Posterior vena cava (tissue), 2 donors: ENCODE measurements at places on chromosomes 11 and 22. TPM values are rescaled to one million over a fixed set of nuclear protein-coding genes. Genes with fewer than 3 reads are reported as not detected.

The CHKB gene
- 31.6 TPM for total RNA-seq

- no peak for DNase-seq
These were observed 545 bp downstream of the FEN1 start for GRCh38 chr11:61793083-61793828.

- no peak for DNase-seq
These were observed 2.5 kb downstream of the RAB36 start for GRCh38 chr22:23147617-23148387.

The APLP2 gene
- total RNA-seq: 284 TPM

GRCh38 chr22:20238901-20239675 is 29.0 kb downstream of the RTN4R start:
- DNase-seq: no peak

The C22orf42 gene
- not detected for total RNA-seq

DNA sequence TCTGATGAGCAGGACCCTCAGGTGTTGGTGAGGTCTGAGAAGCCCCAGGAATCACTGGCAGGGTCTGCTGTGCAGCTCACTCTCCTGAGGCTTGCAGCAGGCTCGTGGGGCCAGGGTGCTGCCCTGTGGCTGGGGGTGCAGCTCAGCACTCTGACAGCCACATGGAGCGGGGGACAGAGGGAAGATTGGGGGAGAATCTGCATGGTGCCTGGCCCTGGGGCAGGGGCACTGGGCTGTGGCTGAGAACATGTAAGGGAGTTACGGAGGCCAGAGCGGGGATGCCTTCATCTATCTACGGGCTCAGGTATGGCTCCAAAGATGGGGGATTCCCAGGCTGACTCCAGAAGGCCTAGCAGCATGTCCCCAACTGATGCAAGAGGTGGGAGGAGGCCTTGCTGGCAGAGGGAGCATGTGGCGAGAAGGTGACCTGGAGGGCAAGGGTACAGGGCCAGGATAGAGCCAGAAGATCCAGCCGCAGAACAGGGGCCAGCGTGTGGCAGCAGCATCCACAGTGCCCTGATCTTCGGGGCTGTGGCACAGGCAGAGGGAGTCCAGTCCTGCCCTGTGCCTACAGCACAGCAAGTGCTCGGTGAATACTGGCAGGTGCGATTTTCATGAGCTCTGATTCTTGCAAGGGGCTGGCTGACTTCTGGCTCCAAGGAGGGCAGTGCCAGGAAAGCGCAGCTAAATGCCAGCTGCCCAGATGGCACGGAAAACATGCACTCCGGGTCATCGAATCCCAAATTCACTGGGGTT is 184.7 kb downstream of the CTTN start:
- DNase-seq: peak; percentile 68

The BAIAP2L2 gene
- 0.37 TPM for total RNA-seq

GRCh38 chr11:111870522-111870885 is 877 bp downstream of the ALG9 start:
- DNase-seq: no peak

DNA sequence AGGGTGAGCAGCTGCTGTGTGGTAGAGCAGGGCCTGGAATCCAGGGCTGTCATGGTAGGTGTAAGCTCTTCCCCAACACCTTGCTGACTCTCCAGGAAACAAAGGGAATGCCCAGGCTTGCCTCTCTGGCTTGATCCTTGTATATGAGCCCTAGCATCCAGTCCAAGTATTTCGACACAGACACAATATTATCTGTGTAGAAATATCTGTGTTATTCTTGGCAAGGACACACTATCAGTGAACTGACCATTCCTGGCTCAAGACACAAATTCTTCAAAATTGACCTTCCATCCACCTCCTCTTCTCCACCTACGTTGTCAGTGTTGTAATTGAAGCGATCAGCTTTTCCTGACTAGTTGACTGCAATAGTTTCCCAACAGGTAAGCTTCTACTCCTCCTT is 312.0 kb upstream of the NARS2 start:
- DNase-seq: no peak

DNA sequence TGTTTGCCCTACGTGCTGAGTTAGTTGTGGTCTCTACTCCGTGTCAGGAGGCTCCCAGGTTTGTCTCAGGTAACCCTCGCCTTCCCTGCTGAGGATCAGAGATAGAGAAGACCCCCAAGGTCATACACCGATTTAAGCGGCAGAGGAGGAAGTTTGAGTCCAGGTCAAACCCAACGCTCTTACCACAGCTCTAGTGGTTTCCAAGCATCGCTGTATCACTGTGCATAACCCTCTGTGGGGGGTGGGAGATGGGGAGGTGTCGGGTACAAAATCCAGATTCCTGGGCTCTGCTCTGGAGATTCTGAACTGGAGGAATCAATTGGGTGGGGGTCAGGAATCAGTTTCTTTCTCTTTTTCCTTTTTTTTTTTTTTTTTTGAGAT is 627 bp downstream of the DNAJC4 start:
- no peak for DNase-seq

The P2RX3 gene
- not detected for total RNA-seq

The GNAZ gene
- total RNA-seq: 37.0 TPM

The RBMXL2 gene
- total RNA-seq: not detected

The UBASH3B gene
- 13.0 TPM for total RNA-seq

DNA sequence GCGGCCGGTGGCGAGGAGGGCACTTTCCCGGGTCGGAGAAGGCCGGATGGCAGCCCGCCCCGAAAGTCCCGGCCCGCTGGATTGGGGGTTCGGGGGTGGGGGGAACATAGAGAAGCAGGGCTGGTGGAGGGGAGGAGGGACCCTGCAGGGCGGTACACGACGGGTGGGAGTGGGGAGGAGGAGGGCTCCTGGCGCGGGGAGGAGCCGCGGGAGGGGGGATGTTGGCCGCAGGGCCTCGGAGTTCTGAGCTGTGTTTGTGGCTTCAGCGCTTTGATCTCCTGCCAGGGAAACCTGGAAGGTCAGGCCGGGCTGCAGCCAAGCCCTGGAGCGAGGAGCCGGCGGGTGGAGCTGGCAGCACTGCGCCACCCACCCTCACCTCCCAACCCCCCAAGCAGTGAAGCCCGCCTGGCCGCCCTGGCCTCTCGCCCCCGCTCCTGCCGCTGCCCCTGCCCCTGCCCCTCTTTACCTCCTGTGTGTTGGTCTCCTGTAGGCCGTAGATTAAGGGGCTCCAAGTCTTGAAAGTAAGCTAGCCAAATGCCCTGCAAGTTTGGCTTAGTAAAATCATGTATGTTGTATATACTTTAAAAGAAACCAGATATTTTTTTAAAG is 30.9 kb downstream of the C22orf31 start:
- peak; percentile 89 for DNase-seq

DNA sequence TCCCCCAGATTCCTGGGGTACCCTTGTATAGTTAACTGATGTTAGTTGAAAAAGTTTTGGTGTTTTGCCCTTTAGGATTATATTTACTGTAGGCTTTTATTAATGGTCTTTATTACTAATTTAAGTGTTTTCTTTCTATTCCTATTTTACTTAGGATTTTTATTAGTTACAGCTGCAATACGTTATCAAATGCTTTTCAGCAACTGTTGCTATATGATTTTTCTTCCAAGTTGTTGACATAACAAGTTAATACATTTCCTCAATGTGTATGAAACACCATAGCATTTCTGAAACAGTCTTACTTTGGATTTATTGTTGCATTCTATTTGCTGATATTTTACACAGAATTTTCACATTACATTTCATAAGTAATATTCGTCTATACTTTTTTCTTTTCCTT is 81.2 kb upstream of the RASSF10 start:
- DNase-seq: no peak

DNA sequence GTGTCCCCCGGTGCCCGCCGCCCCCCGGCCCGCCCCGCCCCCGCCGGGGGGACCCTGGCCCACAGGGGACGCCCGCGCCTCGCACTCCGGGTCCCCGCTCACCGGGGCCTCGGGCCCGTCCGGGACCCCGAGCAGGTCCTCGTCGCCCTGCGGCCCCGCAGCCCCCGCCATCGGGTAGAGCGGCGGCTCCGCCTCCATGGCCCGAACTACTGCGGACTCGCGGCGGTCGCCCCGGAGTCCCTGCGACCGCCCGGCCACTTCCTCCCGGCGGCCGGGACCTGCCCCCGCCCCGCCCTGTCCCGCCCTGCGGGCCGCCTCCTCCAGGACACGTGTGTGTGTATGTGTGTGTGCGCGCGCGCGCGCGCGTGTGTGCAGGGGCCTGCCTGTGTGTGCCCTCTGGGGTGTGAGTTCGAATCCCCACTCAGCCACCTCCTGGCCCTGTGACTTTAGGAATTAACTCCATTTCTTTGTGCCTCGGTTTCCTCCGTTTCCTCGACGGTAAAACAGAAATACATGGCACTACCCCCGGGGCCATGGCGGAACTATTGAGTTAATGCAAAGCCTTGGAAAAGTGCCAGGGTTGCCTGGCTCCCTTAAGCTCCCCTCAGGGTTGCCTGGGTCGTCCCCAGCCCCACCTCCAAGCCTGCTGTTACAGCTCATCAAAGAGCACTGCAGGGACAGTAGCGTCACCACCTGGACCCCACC is at the start of gene UNC93B1:
TSS of gene UNC93B1 (minus strand) at position 252 of the 705 bp plus-strand sequence. CDS start at position 198, 54 bp downstream.
- peak; percentile 97 for DNase-seq

DNA sequence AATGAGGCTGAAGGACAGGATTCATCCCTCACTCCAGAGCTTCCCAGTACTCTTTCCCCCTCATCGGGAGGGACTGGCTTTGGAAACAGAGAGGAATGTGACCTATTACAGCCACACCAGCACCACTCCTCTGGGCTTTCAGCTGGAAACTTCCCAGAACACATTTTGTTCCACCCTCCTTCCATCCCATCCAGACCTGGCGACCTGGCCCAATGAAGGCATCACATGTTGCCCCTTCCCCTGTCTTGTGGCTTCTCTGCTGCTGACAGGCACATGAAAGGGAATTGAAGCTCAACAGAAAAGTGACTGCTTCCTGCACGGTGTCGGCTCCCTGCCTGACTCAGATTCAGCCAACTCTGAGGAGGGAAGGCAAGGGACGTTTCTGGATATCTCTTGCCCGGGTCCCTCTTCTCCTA is 19.1 kb downstream of the IRAG1 start:
- peak; percentile 88 for DNase-seq

The BDNF gene
- 12.5 TPM for total RNA-seq

GRCh38 chr11:20357150-20357549 is 6.4 kb upstream of the HTATIP2 start:
- DNase-seq: no peak
